NCI-H1105 treated with DMSO at 0.1 percent for 48 hours (cell line): ENCODE measurements at places on chromosomes 2 and 18.

DNA sequence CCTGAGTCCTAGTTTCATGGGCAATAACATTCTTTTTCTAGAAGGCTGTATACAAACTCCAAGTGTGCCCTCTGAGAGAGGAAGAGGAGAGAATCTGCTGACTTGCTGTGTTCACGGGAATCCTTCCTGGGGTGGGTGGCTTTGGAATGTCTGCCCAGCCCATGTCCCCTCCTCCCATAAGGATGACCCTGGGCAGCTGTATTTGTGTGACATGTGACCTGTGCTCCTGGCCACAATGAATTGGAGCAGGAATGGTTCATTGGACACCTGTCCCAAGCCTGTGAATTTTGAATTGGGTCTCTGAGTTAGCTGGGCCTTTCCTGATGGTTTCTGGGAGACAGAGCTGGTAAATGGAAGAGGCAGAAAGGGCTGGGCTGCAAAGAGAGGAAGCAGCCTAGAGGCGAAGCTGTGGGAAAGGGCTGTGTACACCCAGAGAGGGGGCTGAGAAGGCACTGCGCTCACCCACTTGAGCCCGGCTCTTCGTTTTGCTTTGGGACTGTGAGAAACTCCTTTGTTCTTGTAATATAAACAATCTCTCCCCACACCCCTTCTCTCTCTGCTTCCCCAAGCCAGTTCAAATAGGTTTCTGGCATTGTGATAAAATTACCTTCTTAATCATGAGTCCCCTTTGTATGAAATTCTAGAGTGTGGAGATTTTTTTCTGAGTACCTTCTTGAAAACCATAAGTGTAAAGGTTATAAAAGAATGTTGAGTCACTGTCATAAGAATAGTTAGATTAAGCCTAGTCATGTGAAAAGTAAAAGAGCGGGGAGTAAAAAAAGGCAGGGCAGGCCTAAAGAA, 49.8 kb downstream of the SLC4A5 start:
- DNase-seq = no peak

DNA sequence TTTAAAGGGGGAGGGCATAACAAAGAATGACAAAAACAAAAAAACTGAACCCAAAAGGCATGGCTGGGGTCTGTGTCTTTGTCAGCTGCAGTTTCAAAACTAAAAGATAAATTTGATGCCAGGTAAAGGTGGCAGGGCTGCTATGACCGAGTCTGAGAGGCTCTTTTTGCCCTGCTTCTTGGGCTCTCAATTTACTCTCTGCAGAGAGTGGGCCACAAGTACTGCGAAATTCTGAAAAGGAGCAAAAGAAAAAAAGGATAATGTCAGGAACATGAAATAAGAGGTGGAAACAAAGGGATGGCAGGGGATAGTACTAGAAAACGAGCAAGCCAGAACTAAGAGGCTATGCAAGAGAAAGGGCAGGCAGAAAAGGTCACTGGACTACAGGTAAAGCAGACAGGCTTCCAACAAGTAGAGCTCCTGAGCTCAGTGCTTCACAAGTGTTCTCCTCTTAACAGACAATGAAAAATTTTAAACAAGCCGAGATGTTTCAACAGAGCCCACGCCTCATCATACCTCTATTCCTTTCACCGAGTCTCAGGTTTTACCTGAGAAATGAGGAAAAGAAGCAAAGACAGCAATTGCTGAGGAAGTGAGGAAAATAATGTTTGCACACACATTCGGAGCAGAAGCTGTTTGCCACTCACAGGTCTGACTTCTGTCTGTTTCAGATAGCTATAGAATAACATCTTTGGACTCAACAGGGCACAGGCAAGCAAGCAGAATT, 7.3 kb downstream of the IRS1 start:
- no peak for DNase-seq

DNA sequence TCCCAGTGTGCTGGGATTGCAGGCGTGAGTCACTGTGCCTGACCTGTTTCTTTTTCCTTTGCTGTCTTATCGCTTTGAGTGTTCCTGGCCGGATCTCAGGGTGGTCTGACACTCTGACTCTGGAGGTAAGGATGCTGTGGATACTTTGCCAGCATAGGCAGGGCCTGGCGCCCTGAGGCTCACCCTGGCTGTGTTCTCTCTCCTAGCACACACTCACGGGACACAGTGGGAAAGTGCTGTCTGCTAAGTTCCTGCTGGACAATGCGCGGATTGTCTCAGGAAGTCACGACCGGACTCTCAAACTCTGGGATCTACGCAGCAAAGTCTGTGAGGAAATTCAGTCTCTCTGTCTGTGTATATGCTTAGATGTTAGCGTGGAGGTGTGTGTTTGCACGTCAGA, 18.0 kb upstream of the SAG start:
- DNase-seq = no peak

DNA sequence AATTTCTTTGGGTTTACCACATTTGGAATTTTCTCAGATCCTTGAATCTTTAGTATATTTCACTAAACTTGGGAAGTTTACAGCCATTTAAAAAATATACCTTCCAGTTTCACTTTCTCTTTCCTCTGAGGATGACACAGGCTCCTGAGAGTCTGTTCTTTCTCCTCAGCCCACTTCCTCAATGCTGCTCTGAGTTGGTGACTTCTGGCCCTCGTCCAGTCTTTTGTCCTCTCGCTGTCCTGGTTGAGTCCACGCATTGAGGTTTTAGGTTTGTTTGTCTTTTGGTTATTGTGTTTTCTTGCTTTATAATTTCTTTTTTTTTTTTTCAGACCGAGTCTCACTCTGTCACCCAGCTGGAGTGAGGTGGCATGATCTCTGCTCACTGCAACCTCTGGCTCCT, 40.7 kb upstream of the GALR1 start:
- DNase-seq = no peak

DNA sequence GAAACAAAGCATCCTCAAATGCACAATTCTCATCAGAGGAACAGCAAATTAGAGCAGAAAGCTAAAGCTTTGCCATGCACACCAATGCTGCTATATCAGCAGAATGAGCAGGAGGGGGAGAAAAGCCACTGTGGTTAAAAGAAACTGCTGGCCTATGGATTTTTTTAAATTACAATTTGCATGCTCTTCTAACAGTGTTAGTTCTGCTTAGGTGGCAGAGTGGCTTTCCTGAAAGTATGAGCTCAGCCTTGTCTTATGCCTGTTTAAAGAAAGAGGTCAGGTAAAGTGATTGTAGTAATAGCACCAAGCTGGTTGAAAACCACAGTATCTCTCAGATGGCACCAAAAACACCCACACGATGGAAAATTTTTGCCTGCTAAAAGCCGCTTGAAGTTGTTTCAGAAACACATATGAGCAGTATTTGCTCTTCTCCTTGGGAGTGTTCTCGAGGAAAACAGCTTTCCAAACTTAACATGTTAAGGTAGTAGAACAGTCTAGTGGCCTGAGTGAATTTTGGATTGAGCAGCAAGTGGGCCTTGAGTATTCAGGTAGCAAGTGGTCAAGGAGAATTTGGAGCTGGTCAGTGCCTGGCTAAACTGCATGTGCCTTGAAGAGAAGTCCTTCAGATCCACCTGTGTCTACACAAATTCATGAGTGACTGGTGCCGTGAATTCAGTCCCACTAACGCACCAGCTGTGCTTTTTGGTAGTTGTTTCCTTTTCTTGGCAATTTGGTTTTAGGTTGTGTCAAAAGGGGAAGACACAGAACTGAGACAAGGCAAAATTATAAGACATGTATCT, 19.6 kb upstream of the NDUFV2 start:
- DNase-seq = no peak
